NCI-H460 (cell line): ENCODE measurements at places on chromosomes 7 and 10. TPM values are rescaled to one million over a fixed set of nuclear protein-coding genes. Genes with fewer than 3 reads are reported as not detected.

DNA sequence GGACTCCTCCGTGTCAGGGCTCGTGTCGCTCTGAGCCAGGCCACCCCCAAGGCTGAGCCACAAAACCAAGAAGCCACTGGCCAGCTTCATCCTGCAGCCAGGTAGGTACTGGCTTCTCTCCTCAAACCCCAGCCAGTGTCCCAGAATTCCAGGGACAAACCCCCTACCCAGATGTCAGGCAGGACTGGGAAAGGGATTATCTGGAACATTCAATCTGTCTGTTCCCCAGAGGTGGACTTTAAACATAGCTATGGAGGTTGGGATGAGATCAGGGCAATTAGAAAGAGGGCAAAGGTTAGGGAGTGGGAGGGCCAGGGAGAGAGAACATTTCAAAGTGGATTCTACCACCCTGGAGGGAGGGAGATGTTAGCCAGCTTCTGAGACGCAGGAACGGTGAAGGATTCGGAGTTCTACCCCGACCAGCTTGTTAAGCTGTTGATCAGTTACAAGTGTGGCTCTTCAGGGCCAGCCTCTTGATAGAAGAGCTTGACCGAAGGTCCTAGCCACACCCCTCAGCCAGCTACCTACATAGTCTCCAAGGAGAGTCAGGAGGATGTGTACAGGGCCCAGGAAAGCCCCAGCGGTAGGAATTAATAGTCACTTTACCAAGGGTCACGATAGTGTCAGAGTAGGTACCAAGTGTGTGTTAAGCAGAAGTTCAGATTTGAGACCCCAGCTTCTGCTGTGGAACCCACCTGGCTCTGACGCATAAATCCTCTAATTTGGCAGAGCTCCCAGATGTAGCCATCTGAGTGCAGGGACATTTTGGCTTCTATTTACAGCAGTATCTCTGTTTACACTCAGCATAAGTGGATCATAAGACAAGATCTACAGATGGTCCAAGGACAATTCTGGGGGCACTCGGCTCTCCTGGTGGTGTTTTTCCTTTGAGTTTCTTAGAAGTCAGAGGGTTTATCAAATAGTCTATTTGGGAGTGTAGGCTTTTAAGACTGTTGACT is at the start of gene PLA2G12B:
PLA2G12B (minus strand) TSS at position 211 of the 959 bp plus-strand sequence; CDS start at position 90, 121 bp downstream.
- no peak for DNase-seq

The UPP1 gene
- 97.2 and 106 TPM in 2 replicates for total RNA-seq

DNA sequence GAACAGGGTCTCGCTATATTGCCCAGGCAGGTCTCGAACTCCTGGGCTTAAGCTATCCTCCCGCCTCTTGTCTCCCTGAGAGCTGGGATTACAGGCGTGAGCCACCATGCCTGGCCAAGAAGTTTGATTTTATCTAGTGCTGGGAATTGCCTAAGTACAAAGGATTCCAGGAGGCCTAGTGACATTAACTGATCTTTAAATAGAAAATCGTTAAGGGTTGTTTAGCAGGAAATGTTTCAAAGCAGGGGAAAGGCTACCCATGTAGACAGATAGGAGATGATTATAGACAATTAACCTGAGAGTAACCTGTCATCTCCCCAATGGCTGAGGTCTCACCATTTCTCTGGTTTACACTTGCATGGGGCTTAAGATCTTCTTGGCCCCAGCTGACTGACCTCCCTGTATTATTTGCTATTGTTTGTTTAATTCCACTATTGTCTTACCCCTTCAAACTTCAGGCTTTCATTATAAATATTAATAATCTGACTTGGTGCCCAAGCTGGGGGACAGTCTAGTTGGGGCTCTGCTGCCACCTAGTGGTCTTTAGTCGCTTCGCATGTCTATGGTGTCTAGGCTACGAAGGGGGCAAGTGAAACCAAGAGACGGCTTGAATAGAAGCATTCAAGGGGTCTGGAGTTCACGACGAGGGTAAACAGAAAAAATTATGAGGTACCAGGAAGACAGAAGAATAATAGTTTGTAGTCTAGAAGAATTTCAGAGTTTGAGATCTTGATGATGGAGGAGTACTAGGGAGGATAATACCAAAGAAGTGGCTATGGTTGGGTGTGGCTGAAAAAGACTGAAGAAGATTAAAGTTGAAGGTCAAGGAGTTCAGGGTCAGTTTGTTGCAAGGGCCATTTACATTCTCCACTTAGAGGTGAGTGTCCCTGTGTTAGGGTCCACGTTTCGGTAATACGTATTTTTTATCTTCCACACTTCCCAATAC is 40.4 kb upstream of the BPGM start:
- DNase-seq = peak; percentile 75

- no peak for DNase-seq
These were observed 279.8 kb downstream of the KCNMA1 start for GRCh38 chr10:77357611-77358310.

The ASCC1 gene
- 59.6 and 59.7 TPM in 2 replicates for total RNA-seq

- DNase-seq = no peak
These were observed 287.5 kb upstream of the KLF14 start for GRCh38 chr7:131021460-131021859.

The TMEM236 gene
- 0.10 and 0.17 TPM in 2 replicates for total RNA-seq

DNA sequence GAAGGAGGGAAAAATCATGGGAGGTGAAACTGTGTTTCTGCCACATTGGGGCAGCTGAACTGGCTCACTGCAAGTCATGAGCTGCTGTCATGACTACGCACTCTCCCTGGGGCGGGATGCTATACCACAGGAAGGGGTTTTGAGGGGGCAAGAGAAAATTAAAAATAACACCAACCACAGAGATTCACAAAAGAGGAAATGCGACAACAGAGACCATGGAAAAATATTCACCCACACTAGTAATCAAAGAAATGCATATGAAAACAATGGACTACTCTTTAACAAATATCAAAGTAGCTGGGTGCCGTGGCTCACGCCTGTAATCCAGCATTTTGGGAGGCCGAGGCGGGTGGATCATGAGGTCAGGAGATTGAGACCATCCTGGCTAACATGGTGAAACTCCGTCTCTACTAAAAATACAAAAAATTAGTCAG is 65.2 kb upstream of the TM9SF3 start:
- no peak for DNase-seq
